ENCODE measurements at places on chromosomes 7 and 10.

DNA sequence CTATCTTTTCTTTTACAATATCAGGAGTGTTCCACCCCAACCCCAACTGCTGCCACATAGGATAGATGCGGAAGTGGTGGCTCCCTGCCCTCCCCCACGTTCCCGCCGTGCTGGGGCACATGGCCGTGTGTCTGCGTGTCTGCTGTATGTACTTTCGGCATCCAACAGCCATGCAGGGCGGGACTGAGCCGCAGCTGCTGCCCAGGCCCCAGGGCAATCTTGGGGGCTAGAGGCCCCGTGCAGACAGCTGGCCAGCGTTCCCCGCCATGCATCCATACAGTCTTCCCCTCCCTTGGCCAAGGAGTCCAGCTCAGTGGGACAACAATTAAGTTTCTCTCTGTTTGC lies 162.7 kb downstream of the DGKB start:
- no peak for DNase-seq

- no peak for DNase-seq
These were observed 66.9 kb downstream of the GLRX3 start for GRCh38 chr10:130202984-130203621.

- no peak for DNase-seq
These were observed 718.9 kb downstream of the LRMDA start for GRCh38 chr10:76150139-76150875.

DNA sequence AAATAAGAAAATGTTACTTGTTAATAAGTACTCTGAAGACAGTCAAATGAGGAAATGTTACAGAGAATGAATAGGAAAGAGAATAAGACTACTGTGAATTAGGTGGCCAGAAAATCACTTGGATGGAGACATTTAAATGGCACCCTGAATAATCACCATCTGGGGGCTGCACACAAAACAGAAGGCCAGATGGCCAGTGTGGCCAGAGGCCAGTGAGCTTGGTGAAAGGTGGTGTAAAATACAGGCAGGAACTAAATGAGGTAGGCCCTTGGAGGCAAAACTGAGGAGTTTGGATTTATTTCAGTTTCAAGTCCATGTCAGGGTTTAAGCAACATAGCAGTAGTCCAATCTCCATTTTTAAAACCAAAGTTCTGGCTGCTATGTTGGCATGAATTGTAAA lies 126.7 kb downstream of the TSPAN12 start:
- DNase-seq: no peak

GRCh38 chr7:96089511-96089910 lies 232.4 kb downstream of the SLC25A13 start:
- no peak for DNase-seq

- no peak for DNase-seq
These were observed 306.9 kb downstream of the GLRX3 start for GRCh38 chr10:130443066-130443465.

DNA sequence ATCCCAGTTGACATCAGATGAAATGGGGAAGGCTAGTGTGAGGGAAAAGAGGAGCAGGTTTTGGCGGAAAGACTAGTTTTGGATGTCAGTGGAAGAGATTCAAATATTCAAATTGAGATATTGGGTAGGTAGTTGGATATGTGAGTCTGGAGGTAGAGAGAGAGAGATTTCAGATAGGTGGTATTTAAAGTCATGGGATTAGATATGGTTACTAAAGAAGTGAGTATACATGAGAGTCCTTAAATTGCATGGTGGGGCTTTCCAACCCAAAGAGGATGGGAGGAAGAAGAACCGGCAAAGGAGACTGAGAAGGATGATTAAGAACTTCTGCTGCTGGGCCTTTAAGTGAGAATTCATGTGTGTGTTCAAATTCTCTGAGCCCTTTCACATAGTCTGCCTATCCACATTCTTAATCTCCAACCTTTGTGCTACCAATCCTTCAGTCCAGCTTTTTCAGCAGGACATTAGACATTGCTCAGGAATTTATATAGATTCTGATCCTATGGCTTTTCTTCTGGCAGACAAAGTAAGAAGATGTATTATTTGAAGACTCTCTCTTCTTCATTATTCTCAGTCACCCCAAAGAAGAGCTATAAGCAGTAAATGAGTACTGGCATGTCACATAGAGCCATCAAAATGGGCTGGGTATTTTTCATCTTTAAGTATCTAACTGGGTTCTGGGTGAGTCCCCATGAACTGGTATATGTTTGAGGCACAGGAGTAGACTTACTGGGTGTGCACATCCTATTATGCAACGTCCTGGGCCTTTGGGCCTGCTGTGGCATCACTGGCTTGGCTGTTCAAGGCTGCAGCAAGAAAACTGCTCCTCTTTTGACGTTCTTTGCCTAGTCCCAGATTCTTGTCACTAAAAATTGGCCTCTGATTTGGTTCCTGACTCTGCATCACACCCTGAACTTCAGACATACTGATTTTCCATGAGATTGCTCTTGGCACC lies 33.6 kb downstream of the ST7 start:
- DNase-seq: no peak

DNA sequence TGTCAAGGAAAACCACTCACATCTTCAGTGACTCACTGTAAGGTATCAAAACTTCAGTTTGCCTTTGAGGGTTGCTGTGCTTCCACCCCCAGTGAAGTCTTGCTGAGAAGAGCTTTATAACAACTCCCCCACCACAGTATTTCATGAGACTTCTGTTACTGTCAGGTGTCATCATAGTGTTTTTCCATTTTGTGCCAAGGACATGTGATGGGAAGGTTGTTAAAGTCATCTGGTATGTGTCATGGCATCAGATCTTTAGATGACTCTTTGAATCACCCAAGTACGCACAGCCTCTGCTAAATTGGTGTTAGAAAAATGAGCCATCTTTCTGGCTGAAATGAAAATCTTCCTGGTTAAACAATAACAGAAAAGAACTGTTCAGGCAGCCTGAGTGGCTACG lies 115.0 kb upstream of the CCDC6 start:
- no peak for DNase-seq

- no peak for DNase-seq
These were observed 179.9 kb downstream of the SEMA3E start for GRCh38 chr7:83469076-83469475.
